Stimulated activated CD4-positive, alpha-beta T cell treated with anti-CD3 and anti-CD28 coated beads, TNF-alpha, amount 100 ng/mL, for 48 hours (primary cell): ENCODE measurements at places on chromosomes 16 and 17.

DNA sequence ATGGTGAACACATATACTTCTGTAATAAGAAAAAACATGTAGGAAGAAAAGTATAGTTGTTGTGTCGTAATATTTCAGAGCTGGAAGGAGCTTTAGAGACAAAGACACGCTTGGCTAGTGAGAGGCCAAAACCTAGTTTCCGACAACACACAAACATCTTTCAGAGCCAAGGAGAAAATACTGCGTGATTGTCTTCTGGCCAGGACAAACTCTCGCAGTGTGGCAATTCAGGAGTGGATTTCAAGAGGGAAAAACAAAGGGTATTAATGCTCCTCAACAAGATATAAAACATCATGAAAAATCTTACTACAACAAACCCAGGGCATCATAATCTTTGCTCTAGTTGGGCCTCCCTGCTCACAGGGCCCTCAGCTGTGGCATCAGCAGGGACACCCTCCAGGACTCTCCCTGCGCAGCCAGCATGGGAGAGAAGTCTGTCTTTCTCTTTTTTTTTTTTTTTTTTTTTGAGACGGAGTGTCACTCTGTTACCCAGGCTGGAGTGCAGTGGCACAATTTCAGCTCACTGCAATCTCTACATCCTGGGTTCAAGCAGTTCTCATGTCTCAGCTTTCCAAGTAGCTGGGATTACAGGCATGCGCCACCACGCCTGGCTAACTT lies 66.4 kb downstream of the CYB5B start:
- no peak for DNase-seq

GRCh38 chr17:10114931-10115535 lies 83.4 kb downstream of the GAS7 start:
- DNase-seq = no peak

DNA sequence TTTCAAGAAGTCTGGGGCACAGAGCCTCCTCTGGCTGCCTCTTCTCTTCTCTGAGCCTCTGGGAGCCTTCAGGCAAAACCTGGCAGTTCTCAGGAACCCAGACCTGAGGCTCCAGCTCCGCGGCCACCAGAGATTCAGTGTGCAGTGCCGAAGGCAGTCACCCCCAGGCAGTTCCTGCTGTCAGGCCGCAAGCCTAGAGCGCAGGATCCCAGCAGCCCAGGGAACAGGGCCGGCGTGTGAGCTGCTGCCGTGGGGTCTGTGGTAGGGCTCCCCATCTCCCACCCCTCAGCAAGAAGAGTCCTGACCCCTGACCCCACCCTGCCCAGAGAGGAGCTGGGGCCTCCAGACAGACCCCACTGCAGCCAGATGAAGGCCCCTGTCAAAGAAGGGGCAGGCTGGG lies 78.2 kb downstream of the AMFR start:
- no peak for DNase-seq

- DNase-seq = no peak
Measured at GRCh38 chr16:55508271-55508921, 476 bp upstream of the LPCAT2 start.

- DNase-seq = no peak
Measured at GRCh38 chr17:38656959-38657823, 17.6 kb downstream of the EPOP start.

DNA sequence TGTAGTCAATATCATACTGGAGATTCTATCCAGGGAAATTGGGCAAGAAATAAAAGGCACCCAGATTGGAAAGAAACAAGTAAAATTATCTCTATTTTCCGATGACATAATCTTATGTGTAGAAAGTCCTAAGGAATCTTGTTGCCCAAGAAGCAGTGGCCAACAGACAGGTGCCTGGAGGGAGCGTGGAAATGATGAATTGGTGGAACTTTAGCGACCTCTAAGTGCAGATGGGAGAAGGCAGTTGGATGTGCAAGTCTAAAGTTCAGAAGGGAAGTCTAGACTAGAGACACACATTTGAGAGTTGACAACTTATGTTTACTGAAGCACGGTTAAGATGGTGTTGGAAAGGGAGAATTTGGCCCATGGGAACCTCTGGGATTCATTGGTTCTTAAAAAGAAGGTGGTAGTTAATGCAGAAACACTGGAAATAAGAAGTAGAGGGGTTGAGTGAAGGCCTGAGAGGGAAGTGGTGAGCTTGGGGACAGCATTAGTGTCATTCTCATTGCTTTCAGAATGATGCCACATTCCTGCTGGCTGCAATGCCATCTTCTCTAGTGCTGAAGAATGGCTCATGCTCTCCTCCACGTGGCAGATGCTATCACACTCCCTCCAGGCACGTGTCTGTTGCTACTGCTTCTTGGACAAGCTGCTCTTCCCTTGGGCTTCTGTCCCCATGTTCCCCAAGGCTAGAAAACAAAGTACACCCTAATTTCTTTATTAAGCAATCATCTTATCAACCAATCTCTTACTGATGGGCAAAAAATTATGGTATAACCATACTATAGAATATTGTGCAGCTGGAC lies 24.0 kb downstream of the TAT start:
- DNase-seq = no peak

DNA sequence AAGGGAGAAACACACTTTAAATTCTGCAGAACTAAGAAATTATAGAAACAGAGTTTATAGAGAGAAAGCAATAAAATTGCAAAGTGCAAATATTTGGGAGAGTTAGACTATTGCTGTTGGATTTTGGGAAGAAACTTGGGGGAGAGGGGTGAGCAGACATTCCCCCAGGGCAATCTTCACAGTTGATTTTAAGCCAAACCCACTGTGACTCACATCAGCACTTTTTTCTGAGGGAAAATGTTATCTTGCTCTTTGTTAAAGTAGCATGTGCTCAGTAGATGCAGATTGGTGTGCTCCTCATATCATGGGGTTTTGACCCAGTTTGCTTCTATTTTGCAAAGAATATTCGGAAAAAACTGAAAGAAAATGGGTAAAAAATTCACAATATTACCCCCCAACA lies 367.6 kb downstream of the CDH11 start:
- no peak for DNase-seq

DNA sequence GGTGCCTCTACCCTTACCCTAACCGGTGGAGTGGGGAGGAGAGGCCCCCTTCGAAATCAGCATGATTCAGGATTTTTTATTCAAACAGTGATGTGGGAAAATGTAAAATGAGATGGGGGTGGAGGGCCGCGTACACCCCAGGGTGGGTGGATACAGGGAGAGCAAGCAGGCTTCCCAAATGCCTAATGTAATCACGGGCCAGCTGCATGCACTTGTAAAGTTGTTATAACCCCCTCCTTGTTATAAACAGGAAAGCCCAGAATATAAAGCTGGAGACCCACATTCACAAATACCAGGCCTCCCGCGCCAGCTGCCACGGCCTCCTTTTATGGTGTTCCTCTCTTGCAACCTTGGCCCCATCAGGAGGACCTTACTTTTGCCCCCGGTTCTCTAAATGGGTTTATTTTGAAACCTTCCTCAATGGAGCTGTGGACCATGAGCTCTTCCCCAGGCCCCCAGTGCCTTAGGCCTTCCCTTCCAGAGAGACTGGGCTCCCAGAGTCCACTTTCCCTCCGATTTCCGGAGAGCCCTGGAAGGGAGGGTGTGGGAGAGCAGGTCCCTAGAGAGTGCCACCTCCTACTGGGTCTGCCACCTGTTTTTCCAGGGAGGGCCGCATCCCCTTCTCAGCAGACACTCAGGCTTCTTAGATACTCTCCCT lies 906 bp upstream of the FOXL1 start:
- DNase-seq = no peak

DNA sequence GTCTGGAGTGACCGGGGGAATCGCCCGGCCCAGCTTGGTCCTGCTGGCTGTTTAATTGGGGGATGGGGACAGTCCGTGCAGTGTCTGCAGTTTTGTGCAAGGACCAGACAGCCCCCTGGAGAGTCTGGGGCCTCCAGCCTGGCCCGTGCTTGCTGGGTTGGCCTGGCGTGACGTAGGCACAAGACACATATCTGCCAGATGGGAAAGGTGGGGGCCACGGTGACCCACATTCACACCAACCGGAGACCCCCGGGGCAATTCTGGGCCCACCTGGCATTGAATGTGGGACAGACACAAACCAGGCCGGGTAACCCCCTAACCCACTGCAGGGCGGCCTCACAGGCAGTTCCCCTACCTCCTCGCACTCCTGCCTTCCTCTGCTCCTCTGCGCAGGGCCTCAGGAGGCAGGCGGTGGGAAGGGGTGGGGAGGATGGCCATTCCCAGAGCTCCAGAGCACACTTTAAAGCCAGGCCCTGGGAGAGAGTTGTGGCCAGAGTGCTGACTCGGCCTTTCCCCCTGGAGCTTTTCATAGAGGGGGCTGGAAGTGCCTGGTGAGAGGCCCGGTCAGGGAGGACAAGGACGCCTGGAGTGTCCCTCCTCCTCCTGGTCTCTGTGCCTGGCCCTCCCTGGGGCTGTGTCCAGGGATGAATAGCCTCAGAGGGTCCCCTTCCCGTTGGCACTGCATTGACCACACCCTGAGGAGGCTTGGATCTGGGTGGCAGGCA lies 1.5 kb downstream of the MRC2 start:
- no peak for DNase-seq

DNA sequence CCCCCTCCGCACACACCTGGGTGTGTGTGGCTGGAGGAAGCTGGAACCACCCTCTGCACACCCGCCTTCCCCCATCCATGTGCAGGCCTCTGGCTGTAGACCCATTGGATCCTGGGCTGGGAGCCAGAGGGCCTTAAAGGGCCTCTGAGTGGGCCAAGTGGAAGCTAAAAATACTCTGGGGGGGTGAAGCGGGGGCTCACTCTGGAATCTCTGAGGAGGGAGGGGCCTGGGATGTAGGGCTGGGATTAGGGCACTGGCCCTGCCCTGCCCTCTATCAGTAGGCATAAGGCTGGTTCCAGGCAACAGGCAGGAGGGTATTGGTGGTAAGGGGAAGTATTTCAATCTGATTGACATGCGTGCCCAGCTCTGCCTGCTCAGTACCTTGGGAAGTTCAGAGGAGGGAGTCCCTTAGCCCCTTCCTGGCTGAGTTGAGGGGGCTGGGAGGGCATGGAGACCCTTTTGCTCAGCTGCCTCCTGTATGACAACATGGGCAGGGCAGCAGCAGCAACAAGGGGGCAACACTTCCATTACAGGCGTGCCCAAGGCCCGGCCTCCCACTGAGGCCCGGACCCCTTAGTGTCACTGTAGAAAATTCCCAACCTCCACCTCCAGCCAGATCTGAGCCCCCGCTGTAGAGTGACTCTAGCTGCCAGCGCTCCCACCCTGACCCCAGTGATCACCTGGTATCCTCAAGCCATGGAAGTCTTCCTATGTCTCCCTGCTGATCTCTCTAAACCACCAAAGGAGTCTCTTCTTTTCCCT lies 5.2 kb downstream of the ITGA3 start:
- no peak for DNase-seq

GRCh38 chr16:57618296-57619132 lies 9.9 kb upstream of the ADGRG1 start:
- no peak for DNase-seq

DNA sequence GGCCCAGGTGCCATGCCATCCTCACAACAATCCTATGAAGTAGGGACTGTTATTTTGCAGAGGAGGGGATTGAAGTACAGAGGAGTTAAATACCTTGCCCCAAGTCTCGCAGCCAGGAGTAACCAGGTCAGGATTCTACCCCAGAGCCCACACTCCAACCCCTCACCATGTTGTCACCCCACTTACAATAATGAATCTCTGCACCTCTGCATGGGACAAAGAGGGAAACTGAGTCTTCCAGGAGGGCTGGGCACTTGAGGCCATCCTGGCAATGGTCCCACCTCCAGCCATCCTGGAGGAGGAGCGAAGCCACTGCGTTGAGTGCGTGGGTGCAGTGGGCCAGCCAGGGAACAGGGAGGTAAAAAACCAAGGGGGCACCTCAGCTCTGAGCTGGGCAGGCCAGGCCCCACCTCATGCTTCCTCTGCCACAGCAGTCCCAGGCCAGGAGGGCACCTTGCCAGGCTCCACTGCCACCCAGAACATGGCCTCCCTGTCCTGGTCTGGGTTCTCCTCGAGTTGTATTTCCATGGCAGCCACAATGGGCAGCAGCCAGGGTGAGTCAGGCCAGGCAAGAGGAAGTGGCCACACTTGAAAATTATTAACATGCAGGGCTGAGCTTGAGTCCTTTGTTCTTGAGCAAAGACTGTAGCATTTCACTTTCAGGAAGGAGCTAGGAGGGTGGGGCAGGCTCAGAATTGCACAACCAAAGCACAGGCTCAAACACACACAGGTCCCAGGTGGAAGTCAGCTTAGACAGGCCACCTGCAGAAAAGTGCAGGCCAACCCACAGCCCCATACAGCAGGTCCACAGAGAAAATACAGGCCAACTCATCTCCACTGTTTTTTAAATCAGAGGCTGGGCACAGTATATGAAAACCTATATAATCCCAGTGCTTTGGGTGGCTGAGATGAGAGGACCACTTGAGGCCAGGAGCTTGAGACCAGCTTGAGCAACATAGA lies 52.1 kb downstream of the CUEDC1 start:
- DNase-seq = no peak

- DNase-seq = no peak
Measured at GRCh38 chr16:30060836-30061554, 4.6 kb upstream of the ALDOA start.

GRCh38 chr17:68777243-68777855 lies 176.2 kb upstream of the FAM20A start:
- DNase-seq = no peak

- DNase-seq = no peak
Measured at GRCh38 chr16:11327277-11328171, 17.7 kb upstream of the RMI2 start.

DNA sequence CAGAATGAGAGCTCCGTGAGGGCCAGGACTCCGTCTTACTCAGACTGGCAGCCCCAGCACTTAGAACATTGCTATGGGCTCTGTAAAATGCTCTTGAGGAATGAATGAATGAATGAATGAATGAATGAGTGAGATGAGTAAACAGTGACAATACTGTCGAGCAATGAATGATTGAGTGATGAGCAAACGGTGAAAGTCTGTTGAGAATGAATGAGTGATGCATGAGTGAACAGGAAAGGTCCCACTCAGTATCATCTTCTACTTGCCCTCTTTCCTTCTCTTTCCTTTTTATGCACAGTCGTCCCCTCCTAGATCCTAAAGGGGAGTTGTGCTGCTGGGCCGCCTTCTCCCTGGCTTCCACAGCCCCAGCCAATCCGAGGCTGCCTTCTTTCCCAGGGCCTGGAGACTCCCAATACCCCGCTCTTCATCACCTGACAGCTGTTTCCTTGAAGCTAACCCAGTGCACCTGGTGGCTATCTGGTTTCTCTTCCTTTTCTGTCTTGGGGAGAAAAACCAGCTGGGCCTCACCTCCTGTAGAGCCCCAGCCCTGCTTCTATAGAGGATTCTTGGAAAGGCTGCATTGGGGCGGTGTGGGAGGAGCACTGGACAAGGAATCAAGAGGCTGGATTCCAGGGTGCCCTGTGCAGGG lies 32.7 kb upstream of the CACNG1 start:
- DNase-seq = no peak
